Dorsolateral prefrontal cortex (tissue), 122 donors: ENCODE measurements at places on chromosomes 3 and 15. TPM values are rescaled to one million over a fixed set of nuclear protein-coding genes. Genes with fewer than 3 reads are reported as not detected.

EXD1 gene
- total RNA-seq = 0.44 TPM

GOLGA6B gene
- 0.40 TPM for total RNA-seq

MITF gene
- total RNA-seq = 17.1 TPM

PPP1R14D gene
- total RNA-seq = not detected

IQGAP1 gene
- 67.7 TPM for total RNA-seq

CSTA gene
- total RNA-seq = not detected

ITIH4 gene
- total RNA-seq = 14.5 TPM

ZNF502 gene
- 4.3 TPM for total RNA-seq

CLDN18 gene
- not detected for total RNA-seq

SLC12A1 gene
- total RNA-seq = 1.3 TPM

PPP4R2 gene
- total RNA-seq = 74.0 TPM

IL5RA gene
- total RNA-seq = not detected

MCTP2 gene
- total RNA-seq = 6.0 TPM

SYNPR gene
- total RNA-seq = 86.0 TPM

ACKR4 gene
- total RNA-seq = not detected

IFT80 gene
- total RNA-seq = 73.6 TPM

ACKR2 gene
- 1.5 TPM for total RNA-seq

ACSBG1 gene
- 73.6 TPM for total RNA-seq

RHO gene
- 0.72 TPM for total RNA-seq

MEF2A gene
- total RNA-seq = 89.1 TPM

OR5K2 gene
- total RNA-seq = not detected

C3orf49 gene
- total RNA-seq = not detected

SLC22A13 gene
- total RNA-seq = 4.2 TPM

VIPR1 gene
- 35.6 TPM for total RNA-seq

TRH gene
- total RNA-seq = 0.28 TPM

ATP10A gene
- 25.9 TPM for total RNA-seq

CCDC39 gene
- total RNA-seq = 2.0 TPM

TARS3 gene
- total RNA-seq = 46.1 TPM

ZBED2 gene
- not detected for total RNA-seq

DPH6 gene
- total RNA-seq = 14.4 TPM

TMEM158 gene
- total RNA-seq = 12.1 TPM

NR2E3 gene
- total RNA-seq = not detected

GREM1 gene
- 3.5 TPM for total RNA-seq

CCR3 gene
- not detected for total RNA-seq

PAQR9 gene
- 7.2 TPM for total RNA-seq

CP gene
- 10.4 TPM for total RNA-seq

CD200R1 gene
- 0.74 TPM for total RNA-seq

TF gene
- total RNA-seq = 3,397 TPM

IMPG2 gene
- total RNA-seq = 1.1 TPM

SEMA3B gene
- 253 TPM for total RNA-seq

ALDH1L1 gene
- 116 TPM for total RNA-seq

GRIP2 gene
- total RNA-seq = 8.7 TPM

CHRFAM7A gene
- 3.2 TPM for total RNA-seq

CELF6 gene
- 16.2 TPM for total RNA-seq

TWF2 gene
- 46.3 TPM for total RNA-seq

IL17RB gene
- total RNA-seq = 33.5 TPM

PLCH1 gene
- total RNA-seq = 14.5 TPM

ACTC1 gene
- total RNA-seq = 1.9 TPM

ARPP21 gene
- total RNA-seq = 196 TPM

GALNT15 gene
- 60.0 TPM for total RNA-seq

CADM2 gene
- total RNA-seq = 256 TPM

NUP210 gene
- total RNA-seq = 15.5 TPM

CRABP1 gene
- 8.3 TPM for total RNA-seq

KNG1 gene
- 0.22 TPM for total RNA-seq

RPL29 gene
- total RNA-seq = 323 TPM

SAMMSON gene
- 0.40 TPM for total RNA-seq
